ENCODE measurements at places on chromosomes 6 and 20.

DNA sequence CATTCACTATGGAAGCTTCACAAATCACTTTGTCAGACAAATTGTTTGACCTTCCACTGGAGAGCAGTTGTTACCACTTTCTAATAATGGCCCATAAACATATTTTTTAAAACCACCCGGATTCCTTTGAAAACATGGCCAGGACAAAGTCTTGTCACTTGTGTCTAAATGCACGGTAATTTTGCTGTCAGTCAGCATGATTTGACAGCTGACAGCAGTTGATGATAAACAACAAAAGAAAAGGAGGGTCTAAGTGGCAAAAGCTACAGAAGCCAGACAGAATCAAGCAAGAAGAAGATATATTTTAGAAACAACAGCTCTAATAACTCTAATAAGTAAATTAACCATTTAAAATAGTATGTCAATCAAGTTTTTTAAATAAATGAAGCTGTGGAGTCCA, 27.7 kb upstream of the CARMIL1 start:
- no peak for DNase-seq

DNA sequence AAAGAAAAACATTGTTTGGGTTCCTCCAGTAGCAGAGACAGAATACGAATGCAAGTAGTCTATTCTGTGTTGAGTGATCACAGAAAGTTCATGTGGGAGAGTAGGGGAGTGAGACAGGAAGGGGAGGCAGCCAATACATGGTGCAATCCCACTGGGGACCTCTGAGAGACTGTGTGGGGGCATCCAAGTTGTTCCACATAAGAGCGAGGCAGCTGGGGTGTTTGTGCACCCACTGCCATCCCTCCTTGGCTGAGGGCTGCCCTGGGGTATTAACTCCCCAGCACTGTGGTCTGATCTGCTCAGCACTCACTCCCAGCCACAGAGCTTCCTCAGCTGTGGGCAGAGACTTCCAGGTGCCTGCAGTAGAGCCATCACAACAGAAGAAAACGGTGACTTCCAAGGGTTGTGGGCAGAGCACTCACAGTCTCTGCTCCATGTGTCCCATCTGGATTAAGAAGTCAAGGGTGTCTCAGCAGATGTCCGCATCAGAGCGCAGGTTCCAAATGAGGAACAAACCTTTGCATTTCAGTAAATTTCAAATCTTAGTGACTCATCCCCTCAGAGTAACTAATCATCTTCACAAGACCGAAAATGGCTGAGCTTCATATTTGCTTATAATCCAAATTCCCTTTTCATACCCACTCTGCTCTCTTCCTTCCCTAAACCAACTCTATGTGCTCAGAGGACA, 101.9 kb upstream of the NAA20 start:
- no peak for DNase-seq

GRCh38 chr20:2559279-2559626, 22.9 kb downstream of the TMC2 start:
- no peak for DNase-seq

DNA sequence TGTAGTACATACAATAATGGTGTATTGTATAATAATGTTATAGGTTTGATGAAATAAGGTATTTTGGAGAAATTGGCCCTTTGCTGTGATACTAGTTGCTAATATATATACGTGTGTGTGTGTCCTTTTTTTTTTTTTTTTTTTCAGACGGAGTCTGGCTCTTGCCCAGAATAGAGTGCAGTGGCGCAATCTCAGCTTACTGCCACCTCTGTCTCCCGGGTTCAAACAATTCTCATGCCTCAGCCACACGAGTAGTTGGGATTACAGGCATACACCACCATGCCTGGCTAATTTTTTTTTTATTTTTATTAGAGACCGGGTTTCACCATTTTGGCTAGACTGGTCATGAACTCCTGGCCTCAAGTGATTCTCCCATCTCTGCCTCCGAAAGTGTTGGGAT, 23.3 kb downstream of the SENP6 start:
- no peak for DNase-seq

DNA sequence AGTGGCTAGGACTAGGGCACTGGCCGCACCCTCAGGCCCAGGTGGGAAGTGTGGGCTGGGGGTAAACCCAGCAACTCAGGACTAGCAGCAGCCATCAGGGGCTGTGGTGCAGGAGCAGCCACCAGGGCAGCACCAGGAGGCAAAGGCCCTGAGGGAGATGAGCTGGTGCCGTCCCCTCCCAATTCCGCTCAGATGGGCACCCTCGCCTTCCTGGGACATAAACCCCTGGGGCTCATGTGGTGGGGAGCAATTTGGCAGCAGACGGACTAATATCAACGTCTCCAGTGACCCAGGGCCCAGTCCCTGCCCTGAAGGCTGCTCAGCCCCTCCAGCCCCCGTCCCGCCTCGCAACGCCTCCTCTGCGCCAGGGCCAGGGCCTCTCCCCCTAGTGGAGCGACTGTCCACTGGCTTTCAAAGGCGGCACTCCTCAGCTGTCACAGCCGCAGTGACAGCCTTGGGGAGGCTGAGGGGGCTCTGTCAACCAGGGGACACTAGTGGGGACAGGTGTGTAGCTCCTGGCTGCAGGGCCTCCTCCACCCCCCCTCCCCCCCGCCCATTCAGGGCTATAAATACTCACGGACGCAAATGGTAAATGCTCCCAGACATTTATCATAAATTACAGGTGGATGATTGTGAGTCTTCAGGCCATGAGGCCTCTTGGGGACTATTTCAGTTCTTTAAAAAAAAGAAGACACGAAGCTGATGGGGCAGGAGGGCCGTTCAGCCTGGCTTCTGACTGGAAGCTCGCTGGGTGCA, 349.9 kb downstream of the ZFAND3 start:
- no peak for DNase-seq

GRCh38 chr6:165657325-165657680, 5.7 kb downstream of the PDE10A start:
- DNase-seq = no peak

DNA sequence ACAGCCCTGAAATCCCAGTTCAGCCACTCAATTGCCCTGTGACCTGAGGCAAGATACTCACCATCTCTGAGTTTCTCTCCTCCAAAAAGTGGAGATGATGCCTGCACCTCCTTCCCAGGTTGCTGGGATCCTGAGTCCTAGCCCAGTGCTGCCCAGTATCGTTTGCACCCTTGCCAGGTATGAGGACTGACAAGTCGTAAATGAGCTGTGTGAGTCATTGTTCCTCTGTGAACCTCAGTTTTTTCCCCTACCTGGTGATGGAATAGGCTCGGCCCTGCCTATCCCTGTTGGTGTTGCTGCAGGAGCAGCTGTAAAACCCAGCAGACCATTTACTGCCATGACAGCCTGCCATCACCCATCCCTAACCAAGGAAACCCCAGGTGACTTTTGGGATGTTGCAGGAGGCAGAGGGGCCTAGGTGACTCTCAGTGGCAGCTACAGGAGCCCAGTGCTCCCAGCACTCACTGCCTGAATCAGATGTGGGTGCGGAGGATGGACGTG, 229.3 kb downstream of the SYNDIG1 start:
- DNase-seq = no peak

- DNase-seq = no peak
Observed at GRCh38 chr20:54573838-54574237, 98.4 kb downstream of the DOK5 start.

DNA sequence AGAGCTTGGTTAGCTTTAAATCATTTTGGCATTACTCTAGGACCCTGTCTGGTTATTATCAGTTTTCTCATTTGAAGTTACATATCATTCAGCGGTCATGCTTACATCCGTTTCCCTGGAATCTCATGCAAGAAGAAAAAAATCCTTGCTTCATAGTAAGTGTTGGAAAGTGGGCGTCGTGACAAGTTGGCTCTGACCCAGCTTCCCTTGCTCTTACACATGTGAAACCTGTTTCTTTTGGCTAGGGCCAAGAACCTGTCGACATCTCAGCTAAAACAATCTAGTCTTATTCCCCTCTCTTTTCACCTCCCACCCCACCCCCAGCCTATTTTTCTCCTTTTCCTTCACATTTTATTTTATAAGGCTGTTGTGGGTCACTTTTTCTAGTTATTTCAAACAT, 45.5 kb downstream of the ANKS1A start:
- no peak for DNase-seq

- DNase-seq = no peak
Observed at GRCh38 chr20:19774135-19774933, 16.3 kb downstream of the RIN2 start.

DNA sequence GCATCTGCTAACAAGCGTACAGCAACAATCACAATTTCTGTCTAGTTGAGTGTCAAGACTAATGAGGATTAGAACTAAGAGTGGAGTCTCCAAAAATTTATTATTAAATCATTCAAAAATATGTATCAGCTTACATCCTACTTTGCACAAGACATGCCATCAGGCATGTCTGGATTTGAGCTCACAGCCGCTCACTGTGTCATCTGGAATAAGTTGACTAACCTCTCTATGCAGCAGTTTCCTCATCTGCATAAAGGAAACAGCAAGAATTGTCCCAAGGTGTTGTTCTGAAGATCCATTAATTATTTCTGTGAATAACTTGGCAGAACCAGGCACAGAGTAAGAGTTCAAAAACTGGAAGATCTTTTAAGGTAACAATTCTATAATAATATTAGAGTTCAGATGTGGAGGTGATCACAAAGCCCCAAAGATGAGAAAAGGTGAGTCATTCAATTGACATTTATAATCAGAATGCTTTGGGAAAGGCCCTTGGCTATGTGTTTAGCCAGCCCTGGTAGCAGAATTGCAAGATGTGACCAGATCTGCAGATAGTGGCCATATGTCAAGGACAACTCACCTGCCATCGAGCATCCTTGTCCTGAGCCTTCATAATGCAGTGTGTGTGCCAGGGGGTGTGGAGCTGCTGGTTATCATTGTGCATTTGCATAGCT, 264.0 kb downstream of the FOXA2 start:
- DNase-seq = no peak

- no peak for DNase-seq
Observed at GRCh38 chr6:6696867-6697531, 108.5 kb downstream of the LY86 start.

GRCh38 chr6:167677422-167677789, 149.3 kb upstream of the AFDN start:
- no peak for DNase-seq

GRCh38 chr6:71411882-71412281, 123.3 kb downstream of the OGFRL1 start:
- DNase-seq = no peak

GRCh38 chr6:131754715-131755567, 44.1 kb upstream of the CTAGE9 start:
- no peak for DNase-seq

- DNase-seq = no peak
Observed at GRCh38 chr20:62352402-62353288, 14.5 kb downstream of the LAMA5 start.

DNA sequence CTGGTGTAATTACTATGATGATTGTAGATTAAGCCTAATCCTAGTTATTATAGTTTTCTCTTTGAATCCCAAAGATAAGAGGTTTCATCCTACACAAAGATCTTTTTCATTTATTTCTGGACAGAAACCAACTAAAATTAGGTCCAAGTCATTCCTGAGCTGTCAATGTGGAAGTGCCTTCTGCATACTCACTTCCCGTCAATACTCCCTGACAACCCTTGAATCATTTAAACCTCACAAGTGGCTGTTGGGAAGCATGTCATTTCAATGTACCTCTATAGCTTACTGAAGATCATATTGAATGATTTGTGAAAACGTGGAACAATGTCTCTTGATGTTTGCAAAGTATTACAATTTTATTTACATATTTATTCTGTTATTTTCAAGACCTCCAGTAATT, 274.1 kb downstream of the HACE1 start:
- DNase-seq = no peak

DNA sequence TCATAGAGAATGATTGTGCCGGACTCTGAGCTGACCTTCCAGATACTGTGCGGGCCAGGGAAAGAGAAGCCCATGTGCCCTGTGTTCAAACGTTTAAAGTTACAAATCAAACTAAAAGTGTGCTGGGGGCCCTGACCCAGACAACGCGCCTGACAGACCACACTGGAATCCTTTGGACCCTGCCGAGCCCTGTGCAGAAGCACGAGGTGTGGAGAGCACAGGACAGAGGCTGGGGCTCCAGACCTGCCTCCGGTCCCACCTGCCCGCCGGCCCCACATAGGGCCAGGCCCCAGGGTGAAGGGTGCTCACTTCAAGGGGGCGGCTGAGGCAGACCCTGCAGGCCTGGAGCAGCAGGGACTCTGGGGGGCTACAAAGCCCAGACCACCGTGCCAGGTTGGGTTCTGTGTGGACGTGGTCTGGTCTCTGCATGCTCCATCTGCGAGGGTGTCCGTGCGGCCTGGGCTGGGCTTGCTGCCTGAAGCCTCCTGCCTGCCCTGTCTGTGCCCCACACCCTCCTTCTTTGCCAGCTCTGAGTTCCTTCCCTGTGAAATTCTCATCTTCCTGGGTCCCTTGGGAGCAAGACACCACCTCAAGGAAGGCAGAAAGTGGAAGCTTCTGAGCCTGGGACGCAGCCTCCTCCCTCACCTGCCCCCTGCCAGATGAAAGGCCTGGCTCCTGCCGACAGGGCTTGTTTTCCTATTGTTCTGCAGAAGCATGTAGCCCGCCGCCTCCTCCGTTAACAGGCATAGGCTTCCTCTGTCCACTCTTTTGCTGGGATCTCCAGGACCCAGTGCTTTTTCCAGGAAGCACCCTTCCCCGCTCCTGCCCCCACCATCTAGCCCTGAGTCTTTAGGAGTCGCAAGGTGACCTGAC, 186.2 kb downstream of the ERMARD start:
- DNase-seq = no peak

DNA sequence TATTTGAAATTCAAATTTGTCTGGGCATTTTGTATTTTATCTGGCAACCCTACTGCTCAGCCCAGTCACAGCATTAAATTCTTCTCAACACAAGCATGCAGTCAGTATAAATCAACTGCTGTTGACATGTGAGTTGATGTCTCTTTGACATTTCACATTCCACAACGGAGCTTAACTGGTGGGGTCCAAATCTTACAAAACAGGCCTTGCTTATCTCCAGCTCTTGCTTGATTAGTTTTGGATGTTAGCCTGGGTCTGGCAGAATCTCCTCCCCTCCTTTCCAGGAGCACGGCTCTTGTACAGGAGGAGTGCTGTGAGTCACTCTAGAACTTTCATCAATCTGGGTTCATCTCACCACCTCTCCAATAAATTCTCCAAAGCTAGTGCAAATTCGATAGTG, 80.8 kb upstream of the PHACTR1 start:
- no peak for DNase-seq

- no peak for DNase-seq
Observed at GRCh38 chr6:149221774-149222070, 95.8 kb upstream of the TAB2 start.

DNA sequence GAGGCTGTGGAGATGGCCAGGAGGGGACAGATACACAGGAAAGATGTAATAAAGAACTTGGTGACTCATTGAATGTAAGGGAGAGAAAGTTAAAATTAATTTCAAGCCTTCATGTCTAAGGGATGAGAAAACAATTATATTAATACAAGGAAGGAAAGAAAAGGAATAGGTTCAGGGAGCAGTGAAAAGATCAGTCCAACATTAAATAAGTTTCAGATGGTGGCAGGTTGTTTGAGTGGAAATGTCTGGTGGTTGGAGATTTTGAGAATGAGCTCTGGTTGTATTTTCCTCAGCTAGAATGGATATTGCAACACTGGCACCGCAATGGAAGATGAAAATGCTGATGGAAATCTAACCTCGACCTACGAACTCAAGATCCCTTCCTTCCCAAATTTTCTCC, 304.3 kb downstream of the COL12A1 start:
- no peak for DNase-seq

GRCh38 chr20:57999465-58000111, 228.9 kb downstream of the ANKRD60 start:
- no peak for DNase-seq

- DNase-seq = no peak
Observed at GRCh38 chr6:111997853-111998208, 56.1 kb upstream of the CCN6 start.

Measured in stimulated activated CD4-positive, alpha-beta T cell treated with anti-CD3 and anti-CD28 coated beads, Interleukin-1b, Interleukin-23, amount 100 ng/mL, for 24 hours (primary cell).